ENCODE measurements at places on chromosomes 7 and 10.

DNA sequence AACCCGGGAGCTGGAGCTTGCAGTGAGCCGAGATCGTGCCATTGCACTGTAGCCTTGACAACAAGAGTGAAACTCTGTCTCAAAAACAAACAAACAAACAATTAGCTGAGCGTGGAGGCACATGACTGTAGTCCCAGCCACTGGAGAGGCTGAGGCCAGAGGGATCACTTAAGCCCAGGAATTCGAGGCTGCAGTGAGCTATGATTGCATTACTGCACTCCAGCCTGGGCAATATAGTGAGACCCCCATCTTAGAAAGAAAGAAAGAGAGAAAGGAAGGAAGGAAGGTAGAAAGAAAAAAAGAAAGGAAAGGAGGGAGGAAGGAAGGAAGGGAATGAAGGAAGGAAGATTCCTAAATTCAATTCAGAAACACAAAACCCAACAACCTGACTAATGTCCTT lies 141.3 kb upstream of the TNRC18 start:
- no peak for DNase-seq

- DNase-seq, result no peak
Measured at GRCh38 chr7:128431221-128431620, 21.4 kb upstream of the IMPDH1 start.

- no peak for DNase-seq
Measured at GRCh38 chr10:103824281-103824680, 31.1 kb downstream of the SH3PXD2A start.

- DNase-seq, result no peak
Measured at GRCh38 chr7:116173051-116174028, 37.0 kb upstream of the TES start.

GRCh38 chr10:29862923-29863614 lies 196.3 kb downstream of the JCAD start:
- no peak for DNase-seq

- DNase-seq, result no peak
Measured at GRCh38 chr7:105975770-105976417, 12.8 kb downstream of the CDHR3 start.

DNA sequence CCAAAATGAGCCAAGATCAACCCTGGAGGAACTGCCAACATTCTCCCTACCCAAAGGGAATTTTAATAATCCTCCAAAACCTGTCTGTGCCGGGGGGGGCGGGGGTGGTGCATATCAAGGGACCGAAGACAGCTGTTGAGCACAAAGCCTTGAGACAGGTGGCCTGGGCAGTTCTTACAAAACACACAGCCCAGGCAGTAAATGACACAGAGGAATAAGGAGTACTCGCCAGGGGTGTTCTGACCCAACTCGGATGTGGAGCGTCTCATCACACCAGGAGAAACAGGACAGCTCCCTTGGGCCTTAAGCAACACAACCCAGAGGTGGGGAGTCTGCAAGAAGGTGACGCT lies 35.6 kb downstream of the PLAC9 start:
- no peak for DNase-seq

DNA sequence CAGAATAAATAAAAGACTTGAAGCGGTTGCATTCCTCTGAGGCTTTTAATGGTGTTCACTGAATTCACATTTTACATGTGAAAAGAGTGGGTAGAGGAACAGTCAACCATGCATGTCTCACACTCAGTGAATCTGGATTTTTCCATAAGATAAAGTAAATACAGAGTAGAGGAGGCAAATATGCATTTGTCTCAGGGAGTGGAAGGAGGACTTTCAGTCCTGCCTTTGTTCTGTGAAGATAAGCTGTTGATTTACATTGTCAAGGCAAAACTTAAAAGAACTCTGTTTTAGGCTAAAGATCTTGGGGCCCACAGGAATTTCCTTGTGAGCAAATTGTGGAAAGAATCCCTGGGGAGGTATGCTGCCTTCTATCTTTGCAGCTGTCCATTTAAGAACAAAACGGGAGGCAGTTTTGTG lies 825.3 kb upstream of the MBL2 start:
- DNase-seq, result no peak

Data from dorsolateral prefrontal cortex (tissue), 122 donors.